AG20443 (cell line): ENCODE measurements at places on chromosomes 1 and 21.
A peak's percentile ranks its signal among the peaks of the same experiment; 100 is the strongest.

DNA sequence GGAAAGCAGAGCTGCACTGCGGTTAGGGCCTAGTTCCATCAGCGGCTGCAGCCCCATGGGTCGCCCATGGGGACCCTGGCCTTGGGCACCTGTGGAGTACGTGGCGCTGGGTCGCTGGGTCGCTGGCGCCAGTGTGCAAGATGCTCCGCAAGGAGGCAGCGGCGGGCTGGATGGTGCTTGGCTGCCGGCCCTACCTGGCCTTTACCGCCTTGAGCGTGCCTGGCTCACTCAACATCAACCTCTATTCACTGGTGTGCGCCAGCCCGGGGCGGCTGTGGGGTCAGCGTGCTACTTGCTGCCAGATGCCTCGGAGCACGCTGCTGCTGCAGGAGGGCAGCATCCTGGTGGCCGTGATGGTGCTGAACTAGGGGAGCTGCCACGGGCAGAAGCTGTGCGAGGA is 85.1 kb upstream of the RHOU start:
- DNase-seq: no peak

DNA sequence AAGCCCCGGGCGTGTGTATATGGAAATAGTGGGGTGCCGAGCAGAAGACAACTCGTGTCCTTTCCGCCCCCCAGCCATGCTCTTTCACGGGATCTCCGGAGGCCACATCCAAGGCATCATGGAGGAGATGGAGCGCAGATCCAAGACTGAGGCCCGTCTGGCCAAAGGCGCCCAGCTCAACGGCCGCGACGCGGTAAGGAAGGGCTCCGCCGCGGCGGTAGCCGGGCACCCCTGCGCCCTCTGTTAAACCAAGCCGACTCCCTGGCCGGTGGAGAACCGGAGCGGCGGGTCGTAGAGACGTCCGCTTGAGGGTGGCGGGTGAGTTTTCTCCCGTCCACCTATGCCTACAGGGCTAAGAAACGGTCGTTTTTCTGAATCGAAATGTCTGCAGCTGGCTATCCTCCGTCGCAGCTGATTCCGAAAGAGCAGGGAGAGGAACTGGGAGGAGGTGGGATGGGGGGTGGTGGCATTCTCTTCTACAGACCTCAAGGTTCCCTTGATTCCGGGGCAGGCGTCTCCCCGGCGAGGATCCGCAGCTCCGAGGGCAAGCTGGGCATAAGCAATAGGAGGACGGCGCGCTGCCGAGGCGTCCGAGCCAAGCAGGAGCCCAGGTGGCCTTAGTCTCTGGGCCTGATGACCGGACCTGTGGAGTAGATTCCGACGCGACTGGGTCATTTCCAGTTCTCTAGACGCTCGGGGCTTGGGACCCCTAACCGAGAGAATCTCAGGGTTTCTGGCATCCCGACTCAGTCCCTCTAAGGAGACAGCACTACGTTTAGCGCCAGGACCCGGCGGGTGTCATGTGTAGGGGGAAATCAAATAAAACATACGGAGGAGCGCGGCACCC is 856 bp downstream of the LHX9 start:
- DNase-seq: no peak

DNA sequence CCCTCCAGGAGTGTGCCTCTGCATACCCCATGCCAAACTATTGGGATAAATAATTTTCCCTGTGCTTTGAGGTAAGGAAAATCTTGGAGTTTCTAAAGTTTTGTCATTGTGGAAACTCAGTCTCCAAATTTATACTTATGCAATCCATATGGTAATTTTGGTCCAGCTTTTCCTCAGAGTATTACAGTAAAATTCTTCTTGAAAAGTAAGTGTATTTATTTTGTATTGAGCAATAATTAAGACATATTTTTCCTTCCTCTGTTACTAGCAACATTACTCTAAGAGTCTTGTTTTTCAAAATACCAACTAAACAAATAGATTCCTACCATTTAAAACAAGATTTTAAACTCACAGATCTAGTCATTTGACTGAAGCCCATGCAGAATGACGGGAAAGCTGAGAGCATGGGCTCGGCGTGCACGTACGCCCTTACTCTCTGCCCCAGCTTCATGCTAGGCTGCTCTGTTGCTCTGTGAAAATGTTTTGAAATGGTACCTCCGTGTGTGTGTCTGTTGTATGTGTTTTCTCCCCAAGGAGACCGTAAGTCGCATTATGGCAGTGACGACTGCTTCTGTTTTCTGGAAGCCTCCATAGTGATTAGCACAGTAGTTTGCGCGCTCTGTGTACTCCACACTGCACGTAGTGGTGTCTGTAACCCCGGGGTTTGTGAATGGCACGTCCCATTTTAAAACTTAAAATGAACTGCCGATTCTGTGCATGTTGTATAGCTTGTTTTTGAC is 165.3 kb downstream of the SDCCAG8 start:
- DNase-seq: peak; percentile 47

DNA sequence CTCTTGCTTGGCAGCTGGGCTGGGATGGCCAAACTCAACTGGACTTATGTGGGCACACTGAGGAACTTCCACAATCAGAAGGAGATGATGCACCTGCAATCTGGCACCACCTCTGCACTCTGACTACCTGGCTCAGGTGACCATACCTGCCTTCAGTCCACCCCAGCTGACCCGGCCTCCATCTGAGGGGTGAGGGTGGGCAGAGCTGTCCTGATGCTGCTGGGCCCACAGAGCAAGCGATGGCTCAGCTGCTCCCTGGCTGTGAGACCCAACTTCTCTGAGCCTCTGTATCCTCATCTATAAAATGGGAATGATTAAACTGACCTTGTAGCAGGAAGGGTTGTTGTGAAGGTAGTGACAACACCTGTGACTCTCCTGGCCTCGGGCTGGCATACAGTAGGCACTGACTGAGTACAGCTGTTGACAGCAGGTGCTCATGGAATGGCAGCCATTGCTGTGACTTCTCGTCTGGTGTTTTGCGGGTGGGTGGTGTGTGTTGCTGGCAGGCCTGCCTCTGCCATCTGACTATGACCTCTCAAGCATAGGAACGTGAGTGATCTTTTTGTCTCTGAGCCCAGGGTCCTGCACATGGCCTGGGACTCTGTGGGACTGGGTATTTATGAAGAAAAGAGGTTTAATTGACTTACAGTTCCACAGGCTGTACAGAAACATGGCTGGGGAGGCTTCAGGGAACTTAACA is 438.5 kb downstream of the PTPRU start:
- DNase-seq: no peak

- no peak for DNase-seq
These were observed 100.4 kb upstream of the POGK start for GRCh38 chr1:166738873-166739272.

GRCh38 chr1:22537441-22538139 is 25.7 kb upstream of the EPHA8 start:
- DNase-seq: no peak
